ENCODE measurements at places on chromosomes 11 and 22. TPM values are rescaled to one million over a fixed set of nuclear protein-coding genes. Genes with fewer than 3 reads are reported as not detected.

DNA sequence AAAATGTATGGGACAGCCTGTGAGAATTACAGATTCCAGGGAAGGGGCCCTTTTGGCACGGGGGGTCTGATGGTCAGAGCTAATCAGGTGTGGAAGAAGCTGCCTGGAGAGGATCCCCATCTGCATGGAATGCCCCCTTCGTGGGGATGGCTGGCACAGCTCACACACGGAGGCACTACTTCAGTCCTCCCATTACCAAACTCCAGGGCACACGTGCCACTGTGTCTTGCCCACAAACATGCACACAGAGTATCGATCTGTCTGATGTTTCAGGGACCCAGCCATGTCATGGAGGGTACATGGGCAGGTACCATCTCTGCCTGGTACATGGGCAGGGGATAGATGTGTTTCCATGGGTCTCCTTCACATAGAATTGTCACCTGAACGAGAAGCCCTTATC lies 14.7 kb downstream of the KCNQ1OT1 start:
- no peaks in the 10 kb centered on the region for H3K36me3 ChIP-seq
- no peak overlapping the region for H3K4me3 ChIP-seq
- no peak overlapping the region for H3K27ac ChIP-seq
- no peak for DNase-seq
- no peaks in the 10 kb centered on the region for H3K27me3 ChIP-seq

DNA sequence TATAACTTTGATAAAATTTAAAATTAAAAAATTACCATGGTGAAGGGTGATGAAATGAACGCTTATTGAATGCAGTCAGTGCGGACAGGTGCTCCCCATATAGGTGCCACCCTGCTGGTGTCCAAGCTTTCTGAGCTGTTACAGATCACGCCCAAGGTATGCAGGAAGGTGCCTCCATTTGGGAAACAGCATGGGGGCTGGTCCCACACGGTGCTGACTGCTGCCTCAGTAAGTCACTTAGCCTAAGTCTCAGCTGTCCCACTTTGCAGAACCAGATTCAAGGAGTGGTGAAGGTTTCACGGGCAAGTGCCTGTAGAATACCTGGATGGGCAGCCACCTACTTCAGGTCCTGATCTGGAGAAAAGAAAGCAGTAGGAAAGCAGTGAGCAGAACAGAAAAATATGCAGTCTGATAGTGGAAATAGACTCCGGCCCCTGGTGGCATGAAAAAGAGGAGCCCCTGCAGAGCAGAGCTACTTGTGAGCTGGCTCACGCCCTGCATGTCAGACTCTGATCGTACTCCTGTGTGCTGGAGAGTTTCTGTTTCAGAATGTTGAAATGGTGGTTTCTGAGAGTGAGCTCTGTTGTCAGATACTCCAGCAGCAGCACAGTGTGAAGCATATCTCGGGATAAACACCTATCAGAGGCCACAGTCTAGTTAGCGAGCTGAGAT lies 33.2 kb downstream of the ADORA2A start:
- no peaks in the 10 kb centered on the region for H3K36me3 ChIP-seq
- no peak overlapping the region for H3K4me3 ChIP-seq
- no peak for DNase-seq
- no peak overlapping the region for H3K27ac ChIP-seq

- H3K27ac ChIP-seq = peak overlapping the region; percentile 11
- peaks cover 23% of the 10 kb centered on the region for H3K4me1 ChIP-seq
- no peak for DNase-seq
- no peaks in the 10 kb centered on the region for H3K27me3 ChIP-seq
Observed at GRCh38 chr22:37293172-37293571, 10.9 kb downstream of the CYTH4 start.

DNA sequence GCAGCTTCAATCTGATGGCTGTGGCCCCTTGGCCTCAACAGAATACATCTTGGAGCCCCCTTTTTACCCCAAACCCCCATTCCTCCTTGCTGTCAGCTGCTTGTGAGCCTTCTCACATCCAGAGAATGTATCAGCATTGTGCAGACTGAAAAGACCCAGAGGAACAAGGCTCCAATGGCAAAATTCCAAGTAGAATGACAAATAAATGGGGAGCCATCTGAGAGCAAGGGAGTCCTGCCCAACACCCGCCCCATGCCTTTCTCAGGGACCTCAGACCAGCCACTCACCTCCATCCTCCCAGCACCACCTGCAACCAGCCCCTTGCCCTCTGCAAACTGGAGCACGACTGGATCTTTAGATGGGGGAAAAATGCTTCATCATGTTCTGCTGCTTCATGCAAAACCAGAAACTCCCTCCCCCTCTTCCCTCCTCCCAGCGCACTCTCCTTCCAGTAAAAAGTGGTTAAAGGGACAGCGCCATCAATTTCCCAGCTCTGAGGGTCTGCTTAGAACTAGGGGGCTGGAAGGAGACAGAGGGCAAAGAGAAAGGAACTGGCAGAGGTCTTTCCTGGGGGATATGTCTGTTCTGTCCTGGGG lies 2.2 kb upstream of the NEFH start:
- H3K27me3 ChIP-seq = peaks cover 78% of the 10 kb centered on the region
- H3K36me3 ChIP-seq = no peaks in the 10 kb centered on the region
- peaks cover 14% of the 10 kb centered on the region for H3K4me1 ChIP-seq
- no peak overlapping the region for H3K4me3 ChIP-seq
- DNase-seq = no peak

CSF2RB gene
- 14.6 TPM for polyA plus RNA-seq

CALCB gene
- polyA plus RNA-seq = 1.2 TPM
